ENCODE measurements at places on chromosomes 4 and X.

DNA sequence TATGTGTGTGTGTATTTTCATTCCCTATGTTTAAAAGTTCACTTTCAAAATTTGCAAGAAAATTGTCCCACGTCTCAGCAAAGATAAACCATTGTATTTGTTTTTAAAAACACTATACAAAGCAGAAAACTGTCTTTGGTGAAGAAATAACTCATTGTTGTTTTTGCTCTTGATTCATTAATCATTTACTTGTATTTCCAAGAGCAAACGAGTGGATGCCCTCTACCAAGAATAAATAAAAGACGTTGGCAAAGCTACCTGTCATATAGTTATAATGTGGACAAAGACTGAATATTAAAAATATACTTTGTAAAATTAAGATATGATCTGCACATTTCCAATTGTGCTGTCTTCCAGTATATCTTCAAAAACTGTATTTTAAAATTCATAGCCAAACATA, 210.9 kb upstream of the NDST3 start:
- no peak for DNase-seq

DNA sequence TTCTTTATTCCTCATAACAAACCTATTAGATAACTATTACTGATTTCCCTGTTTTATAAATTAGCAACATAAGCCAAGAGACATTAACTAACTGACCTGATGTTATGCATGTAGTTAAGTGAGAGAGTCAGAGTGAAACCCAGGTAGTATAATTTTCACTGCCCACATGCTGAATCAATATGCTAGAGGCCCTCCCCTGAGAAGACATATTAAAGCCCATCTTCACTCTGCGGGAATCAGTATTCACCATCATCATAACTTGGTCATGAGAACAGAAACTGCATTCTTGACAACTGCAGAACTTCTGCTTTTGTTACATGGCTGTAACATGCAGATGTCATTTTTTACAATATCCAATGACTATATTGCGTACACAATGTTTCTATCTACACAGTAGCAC, 1324.3 kb downstream of the ARAP2 start:
- no peak for DNase-seq

GRCh38 chr4:159047478-159048165, 55.3 kb upstream of the RAPGEF2 start:
- DNase-seq = no peak

- no peak for DNase-seq
Measured at GRCh38 chrX:81286075-81286474, 84.2 kb downstream of the SH3BGRL start.

- no peak for DNase-seq
Measured at GRCh38 chr4:8045909-8046308, 106.2 kb upstream of the AFAP1 start.

DNA sequence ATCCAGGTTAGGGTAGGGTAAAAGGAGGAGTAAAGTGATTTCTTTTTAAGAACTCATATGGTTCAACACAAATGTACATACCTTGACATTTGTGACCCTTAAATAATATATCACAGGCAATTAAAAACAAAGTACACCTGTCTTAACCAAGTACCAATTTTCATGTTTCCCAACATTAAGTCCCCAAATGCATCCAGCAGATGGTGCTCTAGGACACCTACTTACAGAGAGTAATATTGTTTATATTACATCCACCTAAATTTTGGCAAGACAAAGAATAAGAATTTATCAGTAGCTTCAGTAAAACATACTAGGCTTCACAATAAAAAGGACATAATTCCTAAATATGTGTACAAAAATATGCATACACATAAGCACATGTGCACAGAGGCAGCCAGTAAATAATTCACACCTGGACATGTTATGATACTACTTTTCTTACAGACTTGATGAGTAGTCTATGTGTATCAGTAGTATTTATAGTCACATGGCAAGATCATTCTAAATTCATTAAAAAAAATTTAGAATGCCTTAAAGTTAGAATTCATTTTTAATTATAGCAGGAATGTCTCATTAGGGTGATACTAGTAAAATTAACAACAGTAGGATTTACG, 219.7 kb downstream of the DCLK2 start:
- DNase-seq = peak; percentile 79

- peak; percentile 33 for DNase-seq
Measured at GRCh38 chr4:88809576-88810219, 112.1 kb upstream of the NAP1L5 start.

GRCh38 chr4:64715741-64716140, 306.5 kb upstream of the TECRL start:
- no peak for DNase-seq

GRCh38 chr4:163611182-163611581, 116.7 kb downstream of the TMA16 start:
- DNase-seq = no peak

DNA sequence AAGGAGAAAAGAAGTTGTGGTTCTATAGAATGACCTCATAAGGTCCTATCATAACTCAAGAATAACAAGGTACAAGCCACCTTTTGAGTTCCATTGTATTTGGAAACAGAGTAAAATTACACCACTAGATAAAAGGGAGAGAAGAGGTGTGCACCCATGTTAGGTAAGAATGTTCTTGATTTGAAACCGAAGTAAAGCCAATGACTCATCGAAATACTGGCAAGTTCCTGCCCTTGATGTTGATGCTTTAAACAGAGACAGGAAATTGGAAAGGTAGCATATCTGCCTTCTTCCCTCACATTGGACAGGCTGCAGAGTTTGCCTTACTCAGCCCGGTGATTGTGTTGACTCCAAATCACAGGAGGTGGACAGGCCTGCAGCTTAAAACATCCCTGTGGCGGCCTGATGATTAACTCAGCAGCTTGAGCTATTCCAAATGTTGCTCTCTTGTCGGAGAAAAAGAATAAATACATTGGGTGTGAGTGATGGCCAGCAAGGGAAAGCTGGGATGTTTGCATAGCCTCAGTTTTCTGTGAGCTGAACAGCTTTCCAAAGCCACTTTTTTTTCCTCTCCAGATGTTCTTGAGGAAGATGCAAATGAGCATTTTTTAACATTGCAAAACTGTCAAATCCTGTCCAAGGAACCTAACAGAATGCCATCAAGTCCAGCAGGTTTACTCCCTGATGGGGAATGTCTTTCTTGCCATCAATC, 321.1 kb downstream of the NKX6-1 start:
- DNase-seq = no peak

- no peak for DNase-seq
Measured at GRCh38 chr4:108772402-108772801, 9.5 kb upstream of the ETNPPL start.

DNA sequence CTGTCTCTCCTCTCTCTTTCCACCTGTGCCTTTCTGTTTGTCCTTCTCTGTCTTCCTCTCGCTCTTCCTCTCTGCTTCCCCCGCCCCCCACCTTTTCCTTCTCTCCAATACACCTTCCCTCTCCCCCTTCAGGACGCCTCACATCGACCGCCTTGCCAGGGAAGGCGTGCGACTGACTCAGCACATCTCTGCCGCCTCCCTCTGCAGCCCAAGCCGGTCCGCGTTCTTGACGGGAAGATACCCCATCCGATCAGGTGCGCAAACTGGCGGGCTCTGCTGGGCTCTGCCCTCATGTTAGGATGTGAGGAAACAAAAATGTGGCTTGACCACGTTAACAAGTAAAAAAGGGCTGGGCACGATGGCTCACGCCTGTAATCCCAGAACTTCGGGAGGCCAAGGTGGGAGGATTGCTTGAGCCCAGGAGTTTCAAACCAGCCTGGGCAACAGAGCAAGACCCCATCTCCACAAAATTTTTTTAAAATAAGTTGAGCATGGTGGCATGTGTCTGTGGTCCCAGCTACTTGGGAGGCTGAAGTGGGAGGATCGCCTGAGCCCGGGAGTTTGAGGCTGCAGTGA, 35.2 kb downstream of the ARSF start:
- no peak for DNase-seq

- peak; percentile 68 for DNase-seq
Measured at GRCh38 chr4:158255727-158256324, 45.5 kb downstream of the TMEM144 start.

- peak; percentile 47 for DNase-seq
Measured at GRCh38 chrX:106698693-106699092, 27.8 kb upstream of the RNF128 start.

GRCh38 chrX:29640106-29640505, 575.3 kb upstream of the MAGEB2 start:
- DNase-seq = no peak

DNA sequence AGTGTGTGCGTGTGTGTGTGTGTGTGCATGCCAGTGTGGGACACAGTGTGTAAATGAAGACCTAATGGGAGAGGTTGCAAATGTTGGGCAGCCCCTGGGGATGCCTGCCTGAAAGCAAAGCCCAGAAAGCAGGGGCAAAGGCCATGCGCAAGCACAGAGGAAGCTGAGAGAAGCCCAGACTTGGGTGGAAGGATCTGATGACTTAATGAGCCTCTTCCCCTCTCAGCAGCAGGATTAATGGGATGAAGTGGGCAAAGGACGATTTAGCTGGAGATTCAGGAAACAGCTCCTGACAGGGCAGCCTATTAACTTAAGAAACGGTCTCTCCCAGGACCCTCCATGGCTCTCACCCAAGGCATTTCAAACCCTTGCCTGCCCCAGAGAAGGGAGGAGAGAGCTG, 107.3 kb downstream of the EFNB1 start:
- no peak for DNase-seq

DNA sequence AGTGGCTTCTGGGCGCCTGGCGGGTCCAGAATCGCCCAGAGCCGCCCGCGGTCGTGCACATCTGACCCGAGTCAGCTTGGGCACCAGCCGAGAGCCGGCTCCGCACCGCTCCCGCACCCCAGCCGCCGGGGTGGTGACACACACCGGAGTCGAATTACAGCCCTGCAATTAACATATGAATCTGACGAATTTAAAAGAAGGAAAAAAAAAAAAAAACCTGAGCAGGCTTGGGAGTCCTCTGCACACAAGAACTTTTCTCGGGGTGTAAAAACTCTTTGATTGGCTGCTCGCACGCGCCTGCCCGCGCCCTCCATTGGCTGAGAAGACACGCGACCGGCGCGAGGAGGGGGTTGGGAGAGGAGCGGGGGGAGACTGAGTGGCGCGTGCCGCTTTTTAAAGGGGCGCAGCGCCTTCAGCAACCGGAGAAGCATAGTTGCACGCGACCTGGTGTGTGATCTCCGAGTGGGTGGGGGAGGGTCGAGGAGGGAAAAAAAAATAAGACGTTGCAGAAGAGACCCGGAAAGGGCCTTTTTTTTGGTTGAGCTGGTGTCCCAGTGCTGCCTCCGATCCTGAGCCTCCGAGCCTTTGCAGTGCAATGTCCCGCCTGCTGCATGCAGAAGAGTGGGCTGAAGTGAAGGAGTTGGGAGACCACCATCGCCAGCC, at the start of gene ATOH1:
TSS of gene ATOH1 (plus strand) at position 422 of the 663 bp plus-strand sequence. CDS start at position 596, 174 bp downstream.
- no peak for DNase-seq

- DNase-seq = no peak
Measured at GRCh38 chr4:155495572-155496293, 119.0 kb upstream of the MAP9 start.

- DNase-seq = no peak
Measured at GRCh38 chr4:4789462-4789861, 70.0 kb upstream of the MSX1 start.

- peak; percentile 69 for DNase-seq
Measured at GRCh38 chr4:23932901-23933308, 43.1 kb upstream of the PPARGC1A start.

DNA sequence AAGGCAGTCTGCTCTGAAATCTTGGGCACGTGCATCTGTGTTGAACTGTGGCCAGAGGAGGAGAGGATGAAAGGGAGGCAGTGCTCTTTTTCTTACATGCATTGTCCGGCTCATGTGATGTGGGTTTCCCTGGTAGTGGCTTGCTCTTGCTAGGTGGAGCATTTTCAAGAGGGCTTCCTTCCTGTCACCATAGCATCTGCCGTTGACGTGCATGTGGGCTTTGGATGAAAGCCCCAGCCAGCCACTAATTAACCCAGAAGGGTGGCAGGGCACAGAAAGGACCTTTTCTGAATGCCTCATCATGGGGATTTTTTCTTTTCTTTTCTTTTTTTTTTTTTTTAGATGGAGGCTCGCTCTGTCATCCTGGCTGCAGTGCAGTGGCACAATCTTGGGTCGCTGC, 121.3 kb downstream of the GPR143 start:
- no peak for DNase-seq

GRCh38 chr4:152278172-152278504, 257.8 kb downstream of the FBXW7 start:
- DNase-seq = no peak

- no peak for DNase-seq
Measured at GRCh38 chr4:149555799-149556198, 259.8 kb downstream of the IQCM start.

- DNase-seq = no peak
Measured at GRCh38 chr4:1578251-1578773, 105.8 kb downstream of the FAM53A start.

DNA sequence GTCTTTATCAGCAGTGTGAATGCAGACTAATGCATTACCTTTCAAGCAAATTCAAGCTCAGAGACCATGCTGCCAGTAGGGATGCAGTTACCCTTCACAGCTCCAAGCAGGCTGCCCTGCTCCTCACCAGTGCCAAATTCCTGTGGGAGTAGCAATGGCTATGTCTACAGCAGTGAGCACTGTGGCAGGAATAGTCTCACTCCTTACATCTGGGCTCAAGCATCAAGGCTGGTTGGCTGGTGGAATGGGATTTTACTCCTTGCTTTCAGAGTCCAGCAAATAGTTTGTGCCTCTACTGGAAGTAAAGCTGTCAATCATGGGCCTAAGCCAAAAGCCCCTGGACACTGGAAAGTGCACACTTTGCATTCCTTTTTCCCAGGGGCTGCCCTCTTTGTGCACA, 1030.8 kb downstream of the SH3BGRL start:
- no peak for DNase-seq

GRCh38 chr4:133776961-133777360, 424.6 kb downstream of the PABPC4L start:
- DNase-seq = no peak

DNA sequence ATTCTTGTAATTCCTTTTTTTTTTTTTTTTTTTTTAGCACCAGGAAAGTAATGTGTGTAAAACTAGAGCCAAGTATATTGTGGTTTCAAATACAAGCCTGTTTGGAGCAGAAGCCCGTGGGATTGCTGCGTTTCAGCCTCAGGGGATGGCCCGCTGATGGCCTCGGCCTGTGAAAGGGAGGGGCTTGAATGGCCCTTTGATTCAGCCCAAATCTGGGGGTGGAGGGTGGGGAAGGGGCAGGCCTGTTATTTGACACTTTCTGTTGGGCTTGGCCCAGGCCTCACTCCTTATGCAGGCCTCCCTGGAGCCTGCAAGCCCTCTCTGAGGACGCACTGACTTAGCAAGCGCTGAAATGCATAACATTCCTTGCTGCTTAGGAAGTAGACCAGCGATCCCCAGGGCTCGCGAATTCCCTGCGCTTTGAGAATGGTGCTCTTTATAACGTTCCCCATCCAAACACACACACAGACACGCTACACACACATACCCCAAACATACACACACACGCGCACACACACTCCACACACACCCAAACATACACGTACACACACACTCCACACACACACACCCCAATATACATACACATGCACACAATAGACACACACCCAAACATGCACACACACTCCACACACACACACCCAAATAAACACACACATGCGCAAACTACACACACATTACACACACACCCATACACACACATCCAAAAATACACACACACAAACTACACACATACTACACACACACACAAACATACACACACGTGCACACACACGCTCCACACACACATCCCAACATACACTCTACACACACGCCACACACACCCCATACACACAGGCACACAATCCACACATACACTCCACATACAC, 29.6 kb downstream of the TLR10 start:
- peak; percentile 98 for DNase-seq

Measured in astrocyte of the spinal cord (primary cell).